Activated CD4-positive, alpha-beta T cell treated with anti-CD3 and anti-CD28 coated beads for 4 hours (primary cell): ENCODE measurements at places on chromosomes 13 and 19.

DNA sequence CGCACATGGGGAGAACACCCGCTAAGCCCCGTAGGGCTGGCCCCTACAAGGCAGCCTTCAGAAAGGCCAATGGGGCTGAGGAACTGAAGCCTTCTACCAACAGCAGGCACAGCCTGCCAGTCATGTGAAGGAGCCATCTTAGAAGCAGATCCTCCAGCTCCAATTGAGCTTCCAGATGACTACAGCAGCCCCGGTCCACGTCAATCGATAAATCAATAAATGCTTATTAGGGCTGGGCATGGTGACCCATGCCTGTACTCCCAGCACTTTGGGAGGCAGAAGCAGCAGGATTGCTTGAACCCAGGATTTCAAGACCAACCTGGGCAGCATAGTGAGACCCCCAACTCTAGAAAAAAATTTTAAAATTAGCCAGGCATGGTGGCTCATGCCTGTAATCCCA lies 23.0 kb downstream of the TEX101 start:
- no peak for DNase-seq

- no peak for DNase-seq
Observed at GRCh38 chr13:31096654-31097302, 64.9 kb downstream of the HSPH1 start.

DNA sequence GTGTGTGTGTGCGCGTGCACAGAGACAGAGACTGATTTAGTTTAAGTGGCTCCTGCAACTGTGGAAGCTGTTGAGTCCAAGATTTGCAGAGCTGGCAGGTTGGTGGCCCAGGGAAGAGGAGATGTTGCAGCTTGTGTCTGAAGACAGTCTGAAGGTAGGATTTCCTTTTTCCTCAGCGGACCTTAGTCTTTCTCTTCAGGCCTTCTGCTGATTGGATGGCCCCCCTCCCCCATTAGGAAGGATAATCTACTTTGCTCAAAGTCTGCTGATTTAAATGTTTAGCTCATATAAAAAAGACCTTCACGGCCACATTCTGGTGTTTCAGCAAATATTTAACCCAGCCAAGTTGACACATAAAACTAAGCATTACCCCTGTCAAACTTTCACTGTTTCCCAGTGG lies 84.3 kb downstream of the SLC15A1 start:
- DNase-seq = no peak

DNA sequence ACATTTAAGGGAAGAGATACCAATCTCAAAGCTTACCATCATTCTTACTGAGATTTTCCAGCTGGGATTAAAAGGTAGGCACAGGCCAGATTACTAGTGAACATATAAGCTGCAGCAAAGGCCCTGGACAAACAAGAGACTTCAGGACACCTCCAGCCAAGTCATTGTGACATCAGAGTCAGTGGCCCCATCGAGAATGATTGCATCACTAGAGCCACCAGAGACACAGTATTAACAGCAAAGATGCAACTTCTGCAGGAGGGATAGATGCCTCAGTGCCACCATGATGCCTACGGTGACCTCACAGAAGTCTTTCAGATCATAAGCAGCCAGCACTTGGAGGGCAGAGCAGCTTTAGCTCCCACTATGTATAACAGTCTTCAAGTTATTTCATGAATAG lies 8.6 kb downstream of the RUBCNL start:
- no peak for DNase-seq

GRCh38 chr19:40315812-40316470 lies 30.8 kb upstream of the AKT2 start:
- no peak for DNase-seq

- DNase-seq = no peak
Observed at GRCh38 chr13:49651570-49652354, 23.5 kb downstream of the ARL11 start.

- DNase-seq = no peak
Observed at GRCh38 chr13:71358218-71358617, 508.8 kb downstream of the DACH1 start.

DNA sequence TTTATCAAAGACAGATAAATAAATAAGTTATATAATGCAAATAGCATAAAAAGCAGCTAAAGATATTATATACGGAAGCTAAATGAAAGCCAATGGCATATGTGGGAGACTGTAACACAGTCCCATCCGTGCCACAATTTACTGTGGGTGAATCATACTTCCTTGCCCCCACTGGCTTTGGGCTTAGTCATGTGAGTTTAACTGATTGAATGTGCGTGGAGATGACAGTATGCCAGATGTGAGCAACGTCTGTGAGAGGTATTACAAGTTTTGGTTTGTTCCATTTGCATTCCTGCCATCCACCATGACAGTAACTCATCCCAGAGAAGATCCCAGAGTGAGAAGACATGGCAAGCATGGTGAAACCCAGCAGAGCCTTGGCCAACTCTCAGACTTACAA lies 340.0 kb downstream of the SUCLA2 start:
- no peak for DNase-seq

DNA sequence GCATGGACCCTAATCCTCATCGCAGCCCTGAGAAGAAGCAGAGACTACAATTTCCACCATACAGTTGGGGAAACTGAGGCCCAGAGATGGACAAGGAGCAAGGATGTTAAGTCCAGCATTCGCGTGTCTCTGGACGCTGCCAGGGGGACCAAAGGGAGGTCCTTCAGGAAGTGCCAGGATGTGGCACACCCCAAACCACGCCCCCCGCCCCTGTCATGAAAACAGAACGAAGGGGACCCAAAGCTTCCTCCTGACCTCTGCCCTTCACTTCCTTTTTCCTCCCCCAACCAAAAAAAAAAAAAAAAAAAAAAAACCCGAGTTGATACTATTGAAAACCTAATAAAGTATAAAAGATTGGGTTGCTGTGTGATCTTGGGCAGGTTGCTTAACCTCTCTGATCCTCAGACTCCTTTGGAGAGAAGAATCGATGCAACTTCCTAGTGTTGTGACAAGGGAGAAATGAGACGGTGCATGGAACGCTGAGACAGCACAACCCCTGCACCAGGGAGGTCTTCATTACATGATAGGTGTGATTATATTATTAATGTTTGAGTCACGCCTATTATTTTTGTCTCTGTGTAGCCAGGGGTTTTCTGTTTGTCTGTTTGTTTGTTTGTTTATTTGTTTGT lies 2.7 kb upstream of the ZBTB7A start:
- no peak for DNase-seq

DNA sequence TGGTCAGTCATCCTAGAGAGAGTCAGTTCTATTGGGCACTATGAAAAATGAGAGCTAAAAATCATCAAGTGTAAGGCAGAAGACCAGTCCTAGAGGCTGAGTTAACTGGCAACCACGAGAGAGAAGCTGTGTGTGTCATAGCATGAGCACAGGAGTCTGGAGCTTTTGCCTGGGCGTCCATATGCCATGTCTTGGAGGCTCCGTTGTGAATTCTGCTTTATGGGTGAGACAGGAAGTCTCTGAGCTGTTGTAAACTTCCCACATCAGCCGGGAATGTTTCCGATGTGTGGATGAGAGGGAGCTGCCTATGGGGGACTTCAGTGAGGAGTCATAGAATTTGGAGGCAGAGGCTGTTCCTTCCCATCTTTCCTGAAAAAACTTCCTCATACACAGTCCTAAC lies 120.0 kb downstream of the ITGBL1 start:
- DNase-seq = no peak

- no peak for DNase-seq
Observed at GRCh38 chr19:9849791-9850190, 14.7 kb downstream of the PIN1 start.
